ENCODE measurements at places on chromosomes 1 and 21.

DNA sequence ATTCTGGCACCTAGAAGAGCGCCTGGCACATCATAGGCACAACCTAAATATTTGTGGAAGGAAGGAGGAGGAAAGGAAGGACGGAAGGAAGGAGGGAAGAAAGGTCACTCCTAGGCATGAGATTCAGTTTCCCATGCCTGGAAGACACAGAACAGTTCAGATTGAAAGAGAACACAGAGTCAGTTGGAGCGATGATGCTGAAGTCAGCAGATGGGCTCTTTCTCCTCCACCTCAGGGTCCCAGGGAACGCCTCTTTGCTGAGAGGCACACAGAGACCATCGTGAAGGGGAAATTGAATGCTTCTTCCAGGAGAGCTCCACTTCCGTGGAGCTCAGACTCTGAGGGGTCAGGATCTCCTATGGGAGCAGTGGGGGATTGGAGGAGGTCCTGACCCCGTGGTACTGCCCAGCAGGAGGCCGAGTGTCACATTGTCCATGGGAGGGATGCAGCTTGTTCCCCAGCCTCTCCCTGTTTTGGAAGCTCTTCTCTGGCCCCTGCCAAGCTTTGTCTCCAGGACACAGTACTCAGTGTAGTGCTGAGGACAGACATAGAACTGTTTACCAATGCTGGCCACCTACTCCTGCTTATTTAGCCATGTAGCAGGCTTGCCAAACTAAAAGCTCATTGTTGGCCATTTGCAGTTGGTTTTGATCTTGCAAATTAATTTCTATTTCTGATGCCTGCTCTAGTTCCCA lies 2.4 kb downstream of the MYBPHL start:
- no peak for DNase-seq

- DNase-seq, result no peak
Measured at GRCh38 chr1:5623399-5623798, 368.8 kb downstream of the NPHP4 start.

- no peak for DNase-seq
Measured at GRCh38 chr1:48726139-48726538, 50.6 kb downstream of the BEND5 start.

GRCh38 chr1:174748586-174748985 lies 251.2 kb upstream of the CACYBP start:
- no peak for DNase-seq

- no peak for DNase-seq
Measured at GRCh38 chr21:17146426-17146825, 366.4 kb upstream of the CXADR start.

DNA sequence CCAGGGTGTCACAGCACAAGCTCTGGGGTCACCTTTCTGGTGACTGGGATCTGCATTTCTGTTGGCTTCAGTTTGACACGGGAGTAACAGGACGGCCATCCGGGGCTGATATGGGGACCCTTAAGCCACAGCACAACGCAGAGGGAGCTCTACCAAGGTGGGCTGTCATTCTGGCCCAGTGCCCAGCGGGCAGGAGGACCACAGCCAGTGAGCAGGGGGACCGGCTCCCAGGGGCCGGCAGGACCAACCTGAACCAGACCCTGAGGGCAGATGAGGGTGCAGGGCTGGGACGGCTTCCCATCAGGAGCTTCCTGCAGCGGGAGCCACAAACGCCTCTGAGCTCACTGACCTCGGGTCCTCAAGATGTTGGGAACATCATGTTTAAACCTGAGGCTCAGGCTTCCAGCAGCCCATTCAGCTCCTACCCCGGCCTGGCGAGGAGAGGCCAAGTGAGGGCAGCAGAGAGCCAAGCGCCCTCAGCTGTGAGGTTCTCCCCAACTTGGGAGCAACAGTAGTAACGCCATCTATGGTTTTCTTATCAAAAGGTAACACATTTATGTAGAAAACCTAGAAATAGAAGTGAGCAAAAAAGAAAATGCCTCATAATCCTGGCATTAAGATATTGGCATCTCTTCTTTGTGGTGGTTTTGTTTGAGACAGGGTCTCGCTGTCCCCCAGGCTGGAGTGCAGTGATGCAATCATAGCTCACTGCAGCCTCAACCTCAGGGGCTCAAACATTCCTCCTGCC lies 26.8 kb downstream of the TMEM201 start:
- DNase-seq, result no peak

DNA sequence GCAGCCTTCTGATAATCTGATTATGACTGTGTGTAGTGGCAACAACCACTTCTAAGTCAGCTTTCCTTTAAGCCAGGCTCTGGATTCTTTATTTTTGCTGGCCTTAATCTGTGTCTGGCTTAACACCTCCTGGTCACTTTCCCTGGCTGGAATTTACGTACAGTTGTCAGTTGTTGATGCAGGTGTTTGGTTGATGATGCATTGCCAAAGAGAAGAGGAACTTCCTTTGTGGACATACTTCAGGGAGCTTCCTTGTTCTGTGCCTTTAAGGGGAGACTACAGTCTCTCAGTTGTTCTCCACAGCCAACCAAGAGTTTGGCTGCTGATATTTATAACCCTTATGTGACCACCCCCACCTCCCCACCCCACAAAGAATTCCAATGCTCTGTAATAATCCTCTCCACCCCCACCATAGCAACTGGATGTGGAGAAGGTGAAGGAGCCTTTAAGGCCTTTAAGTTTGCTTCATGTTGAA lies 96.0 kb upstream of the BMP8A start:
- DNase-seq, result no peak

DNA sequence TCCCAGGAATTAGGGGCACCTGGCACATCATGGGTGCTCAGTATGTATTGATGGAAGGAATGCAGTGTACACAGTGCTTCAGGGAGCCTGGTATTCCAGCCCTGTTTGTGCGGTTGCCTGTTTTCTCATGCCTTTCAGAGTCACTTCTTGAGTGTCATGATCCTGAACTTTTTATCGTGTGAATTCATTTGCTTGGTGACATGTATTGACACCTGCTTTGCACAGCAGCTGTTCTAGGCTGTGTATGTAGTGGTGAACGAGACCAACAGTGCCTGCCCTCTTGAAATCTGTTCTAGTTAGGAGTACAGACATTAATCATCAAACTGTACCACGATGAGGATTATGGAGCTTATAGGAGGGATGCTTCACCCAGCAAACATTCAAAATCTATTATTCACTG lies 6.1 kb downstream of the HTR6 start:
- DNase-seq, result no peak

DNA sequence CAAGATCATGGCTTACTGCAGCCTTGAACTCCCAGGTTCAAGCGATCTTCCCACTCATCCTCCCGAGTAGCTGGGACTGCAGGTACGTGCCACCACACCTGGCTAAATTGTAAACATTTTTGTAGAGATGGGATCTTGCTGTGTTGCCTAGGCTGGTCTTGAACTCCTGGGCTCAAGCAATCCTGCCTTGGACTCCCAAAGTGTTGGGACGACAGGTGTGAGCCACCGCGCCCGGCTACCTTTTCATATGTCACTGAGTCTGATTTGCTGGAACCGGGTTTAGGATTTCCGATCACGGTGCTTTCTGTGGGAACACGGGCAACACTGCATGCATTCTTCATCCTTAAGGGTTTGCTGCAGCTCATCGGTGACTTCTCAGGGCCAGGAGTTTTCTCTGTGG lies 32.2 kb upstream of the PCBP3 start:
- no peak for DNase-seq

GRCh38 chr1:25874635-25875153 lies 814 bp downstream of the PAQR7 start:
- no peak for DNase-seq

DNA sequence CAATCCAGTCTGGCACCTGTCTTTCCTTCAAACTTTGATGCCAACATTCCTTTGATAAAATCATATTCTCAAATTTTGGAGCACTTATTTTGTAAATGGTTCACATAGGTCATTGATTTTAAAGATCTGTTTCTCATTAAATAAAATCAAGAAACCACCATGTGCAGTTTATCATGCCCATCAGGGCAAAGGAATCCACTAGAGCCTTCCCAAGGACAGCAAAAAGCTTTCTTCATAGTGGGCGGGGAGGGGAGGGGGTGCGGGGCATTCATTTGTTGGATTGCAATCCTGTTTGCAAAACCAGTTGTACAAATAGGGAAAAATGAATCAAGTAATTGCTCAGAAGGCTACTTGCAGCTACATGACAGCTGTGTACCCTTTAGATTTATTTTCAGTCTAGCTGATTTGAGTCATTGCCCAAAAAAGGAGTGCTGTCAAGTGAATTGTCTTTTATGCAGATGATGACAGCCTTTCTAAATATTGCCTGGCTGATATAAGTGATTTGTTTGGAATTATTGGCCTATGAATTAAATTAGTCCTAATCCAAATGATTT lies 23.0 kb downstream of the LRRC8B start:
- DNase-seq, result peak; percentile 51

DNA sequence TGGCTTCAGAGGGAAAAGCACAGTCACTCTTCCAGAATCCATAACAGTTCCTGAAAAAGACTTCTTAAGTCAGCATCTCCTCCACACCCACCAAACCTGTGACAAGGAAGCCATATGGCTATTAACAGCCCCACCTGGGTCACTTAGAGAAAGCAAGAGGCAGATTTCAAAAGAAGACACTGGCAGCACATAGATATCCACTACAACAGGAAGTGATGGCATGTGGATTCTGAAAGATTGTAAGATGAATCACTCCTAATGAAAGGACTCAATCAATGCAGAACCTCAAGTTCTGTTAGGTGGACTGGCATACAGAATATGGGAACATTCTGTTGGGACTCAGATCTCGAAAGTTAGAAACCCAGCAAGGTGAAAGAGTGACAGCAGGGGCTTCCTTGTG lies 365.9 kb downstream of the TGFB2 start:
- peak; percentile 8 for DNase-seq

DNA sequence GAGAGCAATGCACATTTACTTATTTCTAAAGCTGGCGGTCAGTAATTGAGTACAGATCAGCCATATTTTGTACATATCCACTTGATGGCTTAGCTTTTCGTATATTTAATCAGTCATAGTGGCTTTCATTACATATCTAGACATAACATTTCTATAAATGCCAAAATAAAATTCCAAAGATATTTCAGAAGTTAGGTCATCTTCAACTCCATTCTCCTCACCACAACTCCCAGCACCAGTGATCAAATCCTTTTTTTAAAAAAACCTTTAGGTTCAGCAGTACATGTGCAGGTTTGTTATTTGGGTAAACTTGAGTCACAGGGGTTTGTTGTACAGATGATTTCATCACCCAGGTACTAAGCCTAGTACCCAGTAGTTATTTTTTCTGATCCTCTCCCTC lies 53.9 kb upstream of the GNG4 start:
- peak; percentile 67 for DNase-seq

DNA sequence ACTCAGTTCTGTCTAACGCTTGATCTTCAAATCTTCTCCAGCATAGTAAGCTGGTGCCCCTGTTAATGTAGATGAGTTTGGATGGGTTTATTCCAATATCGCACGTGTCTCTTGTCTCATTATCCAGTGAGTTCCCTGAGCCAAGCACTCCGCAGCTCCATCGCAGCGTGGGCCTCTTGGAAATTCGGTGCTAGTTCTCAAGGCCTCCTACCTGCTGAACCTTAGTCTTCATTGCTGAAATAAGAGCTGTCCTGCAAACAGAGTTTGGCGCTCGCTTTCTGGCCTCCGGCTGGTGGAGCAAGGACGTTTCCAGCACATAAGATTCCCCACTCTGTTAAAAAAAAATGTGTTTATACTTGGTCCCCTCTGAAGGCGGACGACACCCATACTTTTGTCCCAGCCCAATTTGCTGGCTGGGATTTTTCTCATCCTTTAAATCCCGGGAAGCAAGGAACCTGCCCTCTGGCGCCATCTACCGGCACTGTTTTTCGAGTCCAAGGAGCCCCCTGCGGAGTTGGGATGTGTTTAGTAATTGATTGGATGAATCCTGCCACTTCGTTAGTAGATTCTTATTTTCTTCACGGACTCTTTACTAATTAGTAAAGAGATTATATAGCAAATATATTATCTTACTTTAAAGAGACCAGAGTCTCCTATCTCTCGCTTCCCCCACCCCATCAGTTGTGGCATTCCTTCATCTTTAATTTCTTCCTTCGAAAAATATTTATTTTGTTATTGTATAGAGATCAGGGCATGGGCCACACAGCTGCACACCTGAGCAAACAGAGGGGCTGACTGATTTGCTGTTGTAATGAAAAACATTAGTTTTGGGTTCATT lies 14.7 kb downstream of the JUN start:
- DNase-seq, result no peak

DNA sequence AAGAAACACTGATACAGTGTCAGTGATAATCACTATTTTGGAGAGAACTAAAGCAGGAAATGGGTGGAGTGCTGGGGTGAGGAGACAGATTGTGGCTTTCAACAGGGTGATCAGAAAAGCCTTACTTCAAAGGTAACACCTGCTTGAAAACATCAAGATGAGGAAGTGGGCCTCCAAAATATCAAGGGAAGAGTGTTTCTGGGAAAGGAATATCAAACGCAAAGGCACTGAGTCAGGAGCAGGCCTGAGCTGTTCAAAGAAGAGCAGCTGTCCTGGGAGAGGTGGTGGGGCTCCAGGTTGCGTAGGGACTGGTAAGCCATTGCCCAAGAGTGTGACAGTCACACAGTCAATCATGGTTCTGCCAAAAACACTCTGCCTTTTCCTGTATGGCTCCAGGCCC lies 47.1 kb upstream of the ATP1A1 start:
- DNase-seq, result no peak

GRCh38 chr1:81420760-81421159 lies 380.0 kb upstream of the ADGRL2 start:
- DNase-seq, result no peak

DNA sequence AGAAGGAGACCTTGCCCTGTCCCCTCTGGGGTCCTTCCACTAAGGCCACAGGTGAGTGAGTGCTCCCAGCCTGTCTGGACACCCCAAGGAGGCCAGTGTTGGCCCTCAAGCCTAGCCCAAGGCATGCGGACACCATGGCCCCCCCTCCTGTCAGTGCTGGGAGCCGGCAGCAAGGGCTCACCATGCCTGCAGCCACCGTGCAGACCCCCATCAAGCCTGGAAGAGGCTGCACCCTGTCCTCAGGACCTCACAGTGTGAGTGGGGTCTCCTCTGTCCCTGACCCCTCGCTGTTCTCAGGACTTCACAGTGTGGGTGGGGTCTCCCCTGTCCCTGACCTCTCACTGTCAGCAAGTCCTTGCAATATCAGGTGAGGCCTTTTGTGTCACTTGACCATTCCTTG lies 33.2 kb upstream of the PRSS38 start:
- no peak for DNase-seq

GRCh38 chr1:9195651-9196050 lies 38.9 kb upstream of the H6PD start:
- DNase-seq, result no peak

DNA sequence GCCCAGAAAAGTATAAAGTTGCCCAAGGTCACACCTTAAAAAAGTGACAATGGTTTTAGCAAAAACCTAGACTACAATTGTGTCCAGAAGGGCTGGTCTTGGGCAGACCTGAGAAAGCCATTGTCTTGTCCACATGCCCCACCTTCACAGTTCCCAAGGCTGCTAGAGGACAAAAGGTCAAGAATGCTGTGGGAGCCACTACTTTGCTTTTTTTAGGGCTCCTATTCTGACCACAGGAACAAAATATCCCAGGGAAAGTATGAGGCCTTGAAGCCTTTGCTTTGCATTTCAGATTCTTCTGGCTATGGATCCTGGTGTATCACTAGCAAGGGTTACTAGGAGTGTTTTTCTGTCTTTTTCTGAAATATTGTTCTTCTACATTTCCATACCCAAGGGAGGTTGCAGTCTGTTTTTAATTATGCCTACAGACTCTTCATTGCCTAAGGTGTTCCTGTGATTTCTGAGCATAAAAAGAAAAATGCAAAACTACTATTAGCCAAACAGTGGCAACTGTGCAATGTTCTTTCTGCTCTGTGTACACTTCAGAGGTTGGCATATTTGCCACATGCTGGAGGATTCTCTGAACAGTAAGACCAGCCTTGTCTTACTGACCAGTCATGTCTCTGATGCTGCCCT lies 10.7 kb downstream of the C1orf162 start:
- DNase-seq, result no peak

Data from HS-5 (cell line).